ENCODE measurements at places on chromosomes 12 and 14.

- DNase-seq, result no peak
These were observed 785 bp upstream of the NIN start for GRCh38 chr14:50831726-50832168.

- no peak for DNase-seq
These were observed 2.1 kb downstream of the NOXRED1 start for GRCh38 chr14:77421201-77421600.

DNA sequence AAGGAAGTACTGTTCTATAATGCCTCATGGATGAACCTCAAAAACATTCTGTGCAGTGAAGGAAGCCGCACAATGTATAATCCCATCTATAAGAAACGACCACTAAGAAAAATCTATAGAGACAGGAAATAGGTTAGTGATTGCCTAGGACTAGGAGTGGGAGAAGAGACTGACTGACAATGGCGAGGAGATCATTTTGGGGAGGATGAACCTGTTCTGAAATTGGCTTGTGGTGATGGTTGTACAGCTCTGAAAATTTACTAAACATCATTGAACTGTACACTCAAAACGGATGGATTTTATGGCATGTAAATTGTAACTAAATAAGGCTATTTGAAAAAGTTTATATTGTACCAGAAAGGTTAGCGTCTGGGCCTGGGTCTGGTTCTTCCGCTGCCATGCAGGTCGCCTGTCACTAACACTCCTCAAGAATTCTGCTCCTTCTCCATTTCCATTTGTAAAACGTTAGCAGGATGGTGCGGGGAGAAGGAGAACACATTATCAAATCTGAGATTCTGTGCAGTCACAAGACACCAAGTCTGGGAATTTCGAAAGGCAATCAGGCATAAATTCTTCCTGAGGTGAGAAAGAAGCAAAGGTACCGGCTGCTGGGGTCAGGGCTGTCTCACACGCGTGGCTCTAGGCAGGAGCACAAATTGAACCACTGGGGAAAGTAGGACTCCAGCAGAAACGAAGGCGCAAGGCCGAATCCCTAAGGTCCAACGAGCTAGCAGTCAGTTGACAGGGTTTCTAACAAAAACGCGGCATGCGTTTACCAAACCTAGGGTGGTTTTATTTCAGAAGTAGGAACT, 845 bp upstream of the COCH start:
- no peak for DNase-seq

DNA sequence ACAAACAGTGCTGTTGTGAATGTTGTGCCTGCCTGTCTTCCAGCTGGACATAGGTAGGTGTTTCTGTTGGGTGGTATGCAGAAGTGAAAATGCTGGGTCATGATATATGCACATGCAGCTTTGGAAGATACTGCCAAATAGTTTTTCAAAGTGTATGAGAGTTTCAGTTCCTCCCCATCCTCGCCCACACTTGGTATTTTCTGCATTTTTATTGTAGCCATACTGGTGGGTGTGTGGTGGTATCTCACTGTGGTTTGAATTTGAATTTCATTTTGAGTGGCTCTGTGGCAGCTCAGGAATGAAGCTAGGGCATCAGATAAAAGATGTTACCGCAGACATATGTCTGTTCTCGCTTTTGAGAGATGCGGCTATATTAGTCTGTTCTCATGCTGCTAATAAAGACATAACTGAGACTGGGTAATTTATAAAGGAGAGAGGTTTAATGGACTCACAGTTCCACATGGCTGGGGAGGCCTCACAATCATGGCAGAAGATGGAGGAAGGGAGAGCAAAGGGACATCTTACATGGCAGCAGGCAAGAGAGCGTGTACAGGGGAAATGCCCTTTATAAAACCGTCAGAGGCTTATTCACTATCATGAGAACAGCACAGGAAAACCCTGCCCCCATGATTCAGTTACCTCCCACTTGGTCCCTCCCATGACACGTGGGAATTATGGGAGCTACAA, 183.1 kb downstream of the CAND1 start:
- no peak for DNase-seq

GRCh38 chr12:75863533-75863932, 168.0 kb downstream of the PHLDA1 start:
- DNase-seq, result no peak

DNA sequence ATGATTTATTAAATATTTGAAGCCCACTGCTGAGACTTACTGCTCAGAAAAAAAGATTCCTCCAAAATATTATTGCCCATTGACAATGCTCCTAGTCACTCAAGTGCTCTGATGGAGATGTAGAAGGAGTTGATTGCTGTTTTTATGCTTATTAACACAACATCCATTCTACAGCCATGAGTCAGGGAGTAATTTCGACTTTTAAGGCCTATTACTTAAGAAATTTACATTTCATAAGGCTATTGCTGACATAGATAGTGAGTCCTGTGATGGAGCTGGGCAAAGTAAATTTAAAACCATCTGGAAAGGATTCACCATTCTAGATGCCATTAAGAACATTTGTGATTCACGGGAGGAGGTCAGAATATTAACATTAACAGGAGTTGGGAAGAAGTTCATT, 5.2 kb downstream of the KCNJ8 start:
- DNase-seq, result no peak

DNA sequence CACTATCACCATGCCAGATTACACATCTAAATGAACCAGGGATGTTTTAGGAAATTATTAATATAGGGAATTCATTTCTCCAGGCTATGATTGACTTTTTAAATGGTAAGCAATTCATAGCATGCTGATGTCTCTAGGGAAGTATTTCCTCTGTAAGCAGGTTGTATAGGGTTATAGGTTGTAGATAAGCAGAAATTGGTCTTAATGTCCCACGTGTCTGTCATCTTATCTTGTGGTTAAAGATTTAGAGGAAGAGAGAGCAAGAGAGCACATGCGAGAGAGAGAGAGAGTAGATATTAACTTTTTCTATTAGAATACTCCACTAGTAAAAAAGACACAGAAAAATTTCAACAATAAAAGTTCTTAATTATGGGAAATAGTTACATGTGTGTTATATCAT, 32.6 kb downstream of the TRHDE start:
- DNase-seq, result no peak

GRCh38 chr14:80364274-80364673, 153.0 kb upstream of the DIO2 start:
- DNase-seq, result no peak

DNA sequence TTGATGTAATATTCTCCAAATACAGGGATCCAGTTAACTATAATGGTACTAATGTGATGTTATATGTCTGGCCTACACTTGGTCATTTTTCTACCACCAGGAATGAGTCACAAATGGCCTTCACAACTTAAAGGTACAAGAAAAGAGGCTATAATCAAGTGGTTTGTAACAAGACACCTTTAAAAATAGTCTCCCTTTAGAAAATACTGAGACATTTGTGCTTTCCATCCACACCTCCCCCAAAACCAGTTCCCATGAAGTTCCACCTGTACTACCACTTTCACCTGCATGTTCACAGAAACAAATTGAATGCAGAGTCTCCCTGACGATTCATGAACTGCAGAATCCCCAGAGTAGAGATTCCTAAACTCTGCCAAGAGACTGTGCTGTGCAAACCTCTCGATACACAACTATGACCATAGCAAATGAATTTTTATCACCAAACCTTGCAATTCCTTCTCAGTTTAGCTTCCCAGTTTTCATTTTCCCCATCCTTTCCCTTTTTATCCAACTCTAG, 6.0 kb downstream of the BTG1 start:
- no peak for DNase-seq

DNA sequence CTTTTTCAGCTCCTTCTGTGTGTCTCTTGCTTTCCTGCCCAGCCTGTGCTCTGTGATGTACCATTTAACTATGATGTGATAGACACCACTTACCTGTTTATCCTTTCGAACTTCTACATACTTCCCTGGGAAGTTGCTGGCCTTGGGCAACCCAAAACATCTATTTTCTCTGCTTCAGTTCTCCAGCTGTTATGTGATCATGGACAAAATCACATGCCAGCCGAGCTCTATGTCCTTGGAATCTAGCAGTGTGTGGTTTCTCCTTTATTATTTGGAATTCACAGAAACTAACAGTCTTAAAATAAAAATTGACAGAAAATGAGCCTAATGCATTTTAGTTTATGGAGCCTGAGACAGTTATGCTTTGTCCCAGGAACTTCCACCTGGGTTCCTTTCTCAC, 22.9 kb downstream of the BMAL2 start:
- no peak for DNase-seq

DNA sequence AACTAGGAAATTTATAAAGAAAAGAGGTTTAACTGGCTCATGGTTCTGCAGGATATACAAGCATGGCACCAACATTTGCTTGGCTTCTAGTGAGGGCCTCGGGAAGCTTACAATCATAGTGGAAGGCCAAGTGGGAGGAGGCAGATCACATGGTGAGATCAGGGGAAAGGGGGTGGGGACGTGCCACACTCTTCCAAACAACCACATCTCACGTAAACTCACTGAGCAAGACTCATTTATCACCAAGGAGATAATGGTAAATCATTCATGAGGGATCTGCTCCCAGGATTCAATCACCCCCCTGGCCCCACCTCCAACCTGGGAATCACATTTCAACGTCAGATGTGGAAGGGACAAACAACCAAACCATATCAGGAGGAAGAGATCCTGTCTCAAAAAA, 35.8 kb downstream of the NUMB start:
- no peak for DNase-seq

GRCh38 chr12:102543494-102544485, 63.4 kb upstream of the IGF1 start:
- DNase-seq, result no peak

GRCh38 chr14:36019126-36019525, 157.4 kb downstream of the PTCSC3 start:
- no peak for DNase-seq

DNA sequence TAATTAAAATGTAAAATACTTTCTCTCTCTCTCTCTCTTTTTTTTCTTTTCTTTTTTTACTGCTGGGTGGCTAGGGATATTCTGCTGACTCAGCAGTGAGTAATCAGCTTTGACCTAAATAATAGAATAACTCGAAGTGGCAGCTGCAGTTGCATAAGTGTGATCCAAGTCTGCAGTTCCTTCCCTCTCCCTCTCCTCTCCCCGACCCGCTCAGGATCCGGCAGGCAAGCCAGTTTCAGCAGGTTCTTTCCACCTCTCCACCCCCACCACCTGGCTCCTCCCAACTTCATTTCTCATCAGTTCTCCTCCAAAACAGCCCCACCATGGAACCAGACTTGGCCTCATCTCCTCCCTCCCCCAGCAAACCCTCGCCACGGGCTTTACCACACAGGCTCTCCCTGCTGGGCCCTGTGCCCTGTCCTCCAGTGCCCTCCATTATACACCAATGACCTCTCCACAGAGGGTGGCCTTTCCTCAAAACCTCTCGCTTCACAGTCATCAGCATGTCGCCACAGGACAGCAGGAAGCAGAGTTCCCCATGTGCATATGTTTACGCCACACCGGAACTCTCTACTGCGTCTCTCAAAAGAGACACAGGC, 22.4 kb downstream of the SLC7A8 start:
- no peak for DNase-seq

DNA sequence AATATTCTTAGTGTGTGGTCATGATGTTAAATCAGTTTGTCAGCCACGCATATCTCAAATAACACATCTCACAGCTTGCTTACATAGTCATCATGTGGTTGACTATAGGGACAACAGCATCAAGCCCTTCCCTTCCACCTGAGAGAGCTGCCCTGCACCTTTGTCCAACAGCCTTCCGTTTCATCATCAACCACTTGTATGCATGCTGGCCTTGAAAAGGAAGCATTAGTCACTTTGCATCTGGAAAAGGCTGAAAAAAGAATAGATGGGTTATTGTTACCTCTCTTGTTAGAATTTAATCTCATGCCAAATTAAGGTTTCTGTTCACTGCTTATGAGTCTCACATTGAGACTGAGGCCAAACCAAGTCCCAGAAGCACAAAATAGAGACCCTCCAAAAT, 1586.5 kb upstream of the SEL1L start:
- no peak for DNase-seq

Measured in stimulated activated CD8-positive, alpha-beta memory T cell treated with anti-CD3 and anti-CD28 coated beads, Interleukin-7, amount 100 ng/mL, for 1 hour (primary cell).